Dorsolateral prefrontal cortex (tissue), 122 donors: ENCODE measurements at places on chromosomes 6 and 20.

DNA sequence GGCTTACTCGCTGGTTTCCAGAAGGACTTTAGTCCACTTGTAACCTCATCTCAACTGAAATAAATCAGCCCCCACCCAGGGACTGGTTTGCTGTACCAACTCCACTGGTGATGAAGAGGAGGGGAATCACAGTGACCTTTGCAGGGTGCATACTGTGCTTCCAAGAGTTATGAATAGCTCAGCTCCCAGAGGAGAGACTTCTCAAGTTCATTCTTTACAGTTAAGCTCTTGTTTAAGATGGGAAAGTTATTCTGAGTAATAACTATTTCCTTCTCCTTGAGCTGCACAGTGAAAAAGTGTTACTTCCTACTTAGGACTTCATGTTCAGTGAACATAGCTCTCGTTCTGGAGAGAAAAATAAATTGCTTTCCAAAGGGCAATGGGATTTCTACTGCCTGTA is 166.5 kb upstream of the ECI2 start:
- no peak for DNase-seq

- no peak for DNase-seq
Measured at GRCh38 chr6:27605401-27606342, 132.8 kb upstream of the ZNF184 start.

DNA sequence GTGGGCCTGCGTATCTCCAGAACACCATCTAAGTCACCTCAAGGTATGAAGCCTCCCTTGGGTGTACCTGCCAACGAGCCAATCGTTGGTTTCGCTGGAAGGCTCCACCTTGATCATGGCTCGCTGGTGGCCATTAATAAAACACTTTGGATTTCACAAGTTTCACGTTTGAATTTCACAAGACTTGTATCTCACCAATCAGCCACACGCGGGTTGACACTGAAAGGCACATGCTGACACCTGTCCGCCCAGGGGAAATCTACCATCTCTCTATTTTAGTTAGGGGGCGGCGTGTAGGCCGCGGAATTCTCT is 586 bp upstream of the HMGA1 start:
- no peak for DNase-seq

- DNase-seq = no peak
Measured at GRCh38 chr6:12000174-12000573, 11.9 kb upstream of the HIVEP1 start.

DNA sequence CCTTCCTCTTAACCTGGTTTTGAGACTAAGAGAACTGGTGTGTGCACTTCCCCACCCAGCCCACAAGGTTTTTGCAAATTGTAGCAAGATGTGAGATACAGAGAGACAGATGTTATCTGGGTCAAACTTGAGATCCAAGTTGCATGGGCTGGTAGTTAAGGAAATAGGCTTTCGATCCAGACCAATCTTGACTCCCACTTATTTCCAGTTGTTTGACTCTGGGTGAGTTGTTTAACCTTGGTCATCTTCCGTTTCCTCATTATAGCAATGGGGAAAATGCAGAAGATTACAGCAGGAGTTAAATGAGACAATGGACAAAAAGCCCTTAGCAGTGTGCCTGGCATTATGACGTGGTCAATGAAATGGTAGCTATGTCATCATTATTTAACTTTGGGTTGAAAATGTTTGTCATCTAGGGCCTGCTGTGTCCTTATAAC is 1.7 kb downstream of the SNX21 start:
- no peak for DNase-seq

- no peak for DNase-seq
Measured at GRCh38 chr20:29689411-29690225, 1567.8 kb upstream of the DEFB115 start.

- DNase-seq = no peak
Measured at GRCh38 chr6:73121421-73121993, 103.8 kb downstream of the KHDC1L start.

- no peak for DNase-seq
Measured at GRCh38 chr6:113083947-113084346, 736.8 kb downstream of the RFPL4B start.

DNA sequence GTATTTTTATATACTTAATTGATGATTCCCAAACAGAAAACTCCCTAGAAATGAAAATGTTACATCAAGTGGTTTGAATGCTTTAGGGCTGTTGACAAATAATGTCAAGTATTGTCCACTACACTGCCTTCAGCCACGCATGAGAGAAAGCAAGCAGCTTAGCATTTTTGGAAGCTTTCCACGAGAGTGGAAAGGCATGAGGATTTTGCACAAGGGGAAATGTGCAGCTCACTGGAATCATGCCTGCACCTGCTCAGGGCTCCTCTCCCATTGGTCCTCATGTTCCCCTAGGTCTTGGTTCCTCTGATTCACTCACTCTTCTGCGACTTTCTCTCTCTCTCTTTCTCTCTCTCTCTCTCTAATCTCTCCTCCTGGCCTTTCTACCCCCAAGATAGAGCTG is 439.5 kb upstream of the CDH4 start:
- DNase-seq = no peak

DNA sequence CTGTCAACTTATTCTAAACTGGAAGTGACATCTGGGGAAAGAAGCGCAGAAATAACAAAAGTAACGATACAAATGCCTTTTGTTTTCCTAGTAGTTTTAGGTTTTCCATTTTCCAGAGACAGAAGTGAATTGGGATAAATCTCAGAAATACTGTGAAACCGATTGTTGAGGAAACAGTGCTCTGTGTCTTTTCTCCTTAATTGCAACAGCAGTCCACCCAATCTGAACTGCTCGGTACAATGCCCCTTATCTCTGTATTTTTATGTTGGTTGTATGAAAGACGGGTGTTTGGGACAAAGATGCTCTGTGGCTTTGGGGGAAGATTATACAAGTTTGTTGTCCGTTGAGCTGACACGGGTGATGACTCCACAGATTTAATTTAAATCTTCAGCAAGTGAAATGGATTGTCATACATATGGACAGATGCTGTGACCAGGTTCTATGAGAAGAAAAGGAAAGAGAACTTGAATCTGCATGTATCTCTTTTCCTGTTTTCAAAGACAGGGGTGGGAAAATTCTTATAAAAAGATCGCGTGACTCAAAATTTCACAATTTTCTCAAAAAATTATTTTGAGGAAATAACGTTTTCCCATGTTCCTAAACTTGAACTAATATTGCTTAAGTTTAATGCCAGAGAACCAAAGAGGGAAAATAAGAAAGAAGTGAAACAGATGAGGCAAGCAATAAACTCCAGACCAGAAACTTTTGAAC is 41.2 kb downstream of the SASH1 start:
- no peak for DNase-seq

GRCh38 chr6:139284789-139285188 is 7.0 kb downstream of the TXLNB start:
- DNase-seq = no peak

DNA sequence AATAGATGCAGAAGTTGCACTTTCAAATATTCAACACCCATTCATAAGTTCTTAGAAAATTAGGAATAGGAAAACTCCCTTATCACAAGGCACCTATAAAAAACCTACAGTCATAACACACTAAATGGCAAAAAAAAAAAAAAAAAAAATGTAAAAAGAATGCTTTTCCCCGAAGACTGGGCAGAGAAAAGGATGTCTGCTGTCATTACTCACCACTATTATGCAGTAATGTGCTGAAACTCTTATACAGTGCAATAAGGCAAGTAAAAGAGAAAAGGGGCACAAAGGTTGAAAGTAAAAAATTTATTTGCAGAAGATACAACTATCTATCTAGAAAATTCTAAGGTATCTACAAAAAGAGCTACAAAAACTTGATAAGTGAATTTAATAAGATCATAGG is 607.8 kb upstream of the ARID1B start:
- DNase-seq = no peak

DNA sequence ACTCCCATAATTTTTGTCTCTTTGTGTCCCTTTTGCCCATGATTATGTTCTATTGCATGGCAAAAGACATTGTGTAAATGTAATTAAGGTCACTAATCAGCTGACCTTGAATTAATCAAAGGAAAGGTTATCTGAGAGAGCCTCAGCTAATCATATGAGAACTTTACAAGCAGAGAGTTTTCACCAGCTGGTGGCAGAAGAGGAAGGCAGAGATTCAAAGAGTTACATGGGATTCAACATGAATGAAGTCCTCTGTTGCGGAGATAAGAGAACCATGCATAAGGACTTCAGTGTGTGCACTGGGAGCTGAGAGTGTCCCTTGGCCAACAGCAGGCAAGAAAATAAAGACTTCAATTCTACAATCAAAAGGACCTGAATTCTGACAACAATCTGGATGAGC is 494.1 kb upstream of the ARID1B start:
- no peak for DNase-seq

DNA sequence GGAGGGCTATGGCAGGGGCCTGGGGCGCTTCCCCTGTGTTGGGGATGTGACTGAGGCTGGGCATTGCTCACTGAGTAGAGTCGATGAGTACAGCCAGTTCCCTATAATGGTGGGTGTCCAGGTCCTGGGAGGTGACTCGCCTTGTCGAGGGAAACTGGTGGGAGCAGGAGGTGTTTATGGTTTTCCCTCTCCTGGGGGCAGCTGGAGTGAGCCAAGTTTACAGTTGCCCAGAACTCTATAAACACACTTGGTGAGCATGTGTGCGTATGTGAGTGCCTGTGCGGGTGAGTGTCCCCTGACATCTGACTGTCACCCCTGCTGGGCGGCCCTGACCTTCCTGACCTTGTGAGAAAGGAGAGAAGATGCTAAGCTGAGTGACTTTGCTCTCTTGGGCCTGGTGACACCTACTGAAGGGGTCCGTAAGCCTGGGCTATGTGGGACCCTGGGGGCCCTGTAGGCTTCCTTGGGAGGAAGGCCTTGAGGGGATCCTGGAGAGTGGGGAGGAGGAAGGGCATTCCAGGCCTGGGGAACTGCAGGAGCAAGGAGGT is 65.9 kb downstream of the VEGFA start:
- DNase-seq = no peak

DNA sequence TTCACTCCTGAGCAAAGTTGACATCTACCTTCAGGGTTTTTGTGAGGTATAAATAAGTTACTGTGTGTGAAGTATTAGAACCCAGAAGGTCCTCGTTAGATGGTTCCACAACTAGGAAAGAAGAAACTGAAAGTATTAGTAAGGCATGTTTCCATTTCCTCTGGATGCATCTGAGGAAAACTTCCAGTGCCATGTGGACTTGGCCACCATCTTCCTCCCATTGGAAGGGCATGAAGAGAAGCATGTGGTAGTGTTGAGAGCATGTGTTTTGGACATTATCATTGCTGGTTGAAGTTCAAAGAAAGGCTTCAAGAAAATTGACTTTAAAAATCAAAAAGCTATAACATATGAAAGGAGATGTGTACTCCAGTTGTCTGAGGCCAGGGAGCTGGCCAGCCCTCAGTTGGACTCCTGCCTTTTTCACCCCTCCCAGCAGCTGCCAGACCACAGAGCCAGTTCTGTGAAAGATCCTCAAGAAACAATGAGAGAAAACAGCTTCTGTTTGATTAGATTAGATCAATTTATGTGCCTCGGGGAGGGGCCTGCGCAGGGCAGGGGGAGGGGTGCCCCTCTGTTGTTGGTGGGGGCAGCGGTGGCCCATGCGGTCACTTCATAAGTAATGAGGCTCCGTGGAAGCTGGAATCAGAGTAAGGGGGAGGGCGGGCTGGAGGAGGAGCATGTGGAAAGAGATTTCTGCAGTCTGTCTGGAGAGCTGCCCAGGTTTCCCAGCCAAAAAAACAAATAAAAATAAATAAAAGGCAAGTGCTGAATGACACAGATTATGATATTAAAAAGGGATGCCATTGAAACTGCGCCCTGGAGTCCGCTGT is 154.0 kb downstream of the JARID2 start:
- DNase-seq = peak; percentile 88

DNA sequence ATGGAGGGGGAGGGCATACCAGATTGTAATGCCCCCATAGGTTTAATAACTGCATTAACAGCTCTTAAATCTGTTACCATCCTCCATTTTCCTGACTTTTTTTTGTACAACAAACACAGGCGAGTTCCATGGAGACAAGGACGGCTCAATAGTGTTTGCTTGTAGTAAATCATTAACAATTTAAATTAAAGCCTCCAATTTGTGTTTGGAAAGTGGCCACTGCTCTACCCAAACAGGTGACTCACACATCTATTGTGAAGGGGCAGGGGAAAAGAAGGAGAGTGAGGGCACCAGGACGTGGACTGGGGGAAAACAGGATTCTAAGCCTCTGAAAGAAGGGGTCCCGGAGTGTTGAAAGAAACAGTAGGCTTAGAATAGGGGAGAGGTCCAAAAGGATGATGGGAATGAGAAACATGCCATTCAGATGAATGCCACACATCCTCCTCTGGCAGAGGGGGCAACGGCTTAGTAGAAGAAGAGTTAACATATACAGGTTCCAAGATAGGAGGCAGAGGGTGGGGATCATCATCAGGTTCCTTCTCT is 6.9 kb downstream of the GLYATL3 start:
- DNase-seq = no peak

GRCh38 chr6:139091826-139092225 is 43.1 kb upstream of the HECA start:
- no peak for DNase-seq

GRCh38 chr6:29295181-29295585 is 6.3 kb upstream of the OR14J1 start:
- no peak for DNase-seq

GRCh38 chr20:33460711-33461110 is 17.1 kb upstream of the SNTA1 start:
- DNase-seq = no peak

DNA sequence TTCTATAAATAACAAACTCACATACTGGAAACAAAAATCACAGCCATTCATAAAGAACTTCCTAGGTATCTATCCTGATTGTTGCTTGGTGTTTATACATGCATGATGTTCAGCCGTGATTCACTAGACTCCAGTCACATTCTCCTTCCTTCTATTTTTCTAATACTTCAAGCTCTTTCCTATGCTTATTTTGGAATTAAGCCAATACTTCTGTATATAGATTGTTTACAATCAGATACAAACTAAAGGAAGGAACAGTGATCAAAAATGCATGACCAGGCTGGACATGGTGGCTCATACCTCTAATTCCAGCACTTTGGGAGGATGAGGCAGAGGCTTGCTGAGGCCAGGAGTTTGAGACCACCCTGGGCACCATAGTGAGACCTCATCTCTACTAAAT is 377.5 kb upstream of the IRAK1BP1 start:
- DNase-seq = no peak

DNA sequence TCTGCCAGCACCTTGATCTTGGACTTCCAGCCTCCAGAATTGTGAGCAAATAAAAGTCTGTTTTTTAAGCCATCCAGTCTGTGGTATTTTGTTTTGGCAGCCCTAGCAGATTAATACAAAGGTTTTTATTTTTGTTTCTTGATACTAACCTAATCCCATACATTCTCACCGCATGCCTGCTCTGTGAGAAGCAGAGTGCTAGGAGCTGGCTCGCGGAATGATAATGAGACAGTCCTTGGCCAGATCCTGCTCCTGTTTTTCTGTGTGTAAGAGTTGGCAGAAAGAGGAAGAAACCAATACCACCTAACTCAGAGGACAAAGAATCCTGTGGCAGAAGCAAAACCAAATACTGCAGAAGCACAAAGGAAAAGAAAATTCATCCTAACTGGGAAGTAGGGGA is 82.6 kb downstream of the KIF16B start:
- no peak for DNase-seq
